Activated CD8-positive, alpha-beta memory T cell treated with anti-CD3 and anti-CD28 coated beads, Interleukin-2, amount 50 U/mL, for 48 hours (primary cell): ENCODE measurements at places on chromosomes 1 and 21.

DNA sequence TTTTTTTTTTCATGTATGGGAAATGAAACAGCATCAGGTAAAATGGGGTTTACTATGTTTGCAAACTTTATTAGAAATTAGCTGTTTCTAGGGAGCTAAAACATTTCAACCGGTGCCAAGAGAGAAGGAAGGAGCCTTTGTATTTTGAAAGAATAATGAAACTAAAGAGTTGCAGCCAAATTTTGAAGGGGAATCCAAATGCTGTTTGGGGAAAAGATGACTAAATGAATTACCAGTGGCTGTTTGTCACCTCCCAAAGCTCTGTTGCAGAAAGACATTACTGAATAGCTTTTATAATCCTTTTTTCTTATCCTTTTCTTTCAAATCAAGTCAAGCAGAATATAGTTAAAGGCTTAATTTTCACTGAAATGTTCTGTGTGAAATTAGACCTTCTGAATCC, 591.3 kb upstream of the ADGRL2 start:
- no peak for DNase-seq

DNA sequence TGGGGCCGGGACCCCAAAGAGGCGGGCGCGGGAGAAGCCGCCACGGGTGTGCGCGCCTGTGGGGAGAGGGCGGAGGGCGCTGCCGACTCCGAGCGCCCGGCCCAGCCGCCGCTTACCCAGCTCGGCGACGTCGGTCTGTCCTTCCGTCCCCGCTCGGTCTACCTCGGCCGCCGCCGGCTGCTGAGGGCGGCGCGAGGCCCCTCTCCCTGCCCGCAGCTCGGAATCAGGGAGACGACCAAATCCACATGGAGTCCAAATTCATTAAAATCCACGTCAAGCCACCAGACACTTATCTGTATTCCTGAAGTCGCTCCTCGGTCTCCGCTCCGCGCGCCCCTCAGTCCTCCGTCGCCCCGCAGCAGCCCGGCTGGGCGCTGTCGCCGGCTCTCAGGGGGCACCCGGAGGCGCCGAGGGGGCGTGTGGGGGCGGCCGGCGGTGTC, 637 bp downstream of the PLXNA2 start:
- no peak for DNase-seq

DNA sequence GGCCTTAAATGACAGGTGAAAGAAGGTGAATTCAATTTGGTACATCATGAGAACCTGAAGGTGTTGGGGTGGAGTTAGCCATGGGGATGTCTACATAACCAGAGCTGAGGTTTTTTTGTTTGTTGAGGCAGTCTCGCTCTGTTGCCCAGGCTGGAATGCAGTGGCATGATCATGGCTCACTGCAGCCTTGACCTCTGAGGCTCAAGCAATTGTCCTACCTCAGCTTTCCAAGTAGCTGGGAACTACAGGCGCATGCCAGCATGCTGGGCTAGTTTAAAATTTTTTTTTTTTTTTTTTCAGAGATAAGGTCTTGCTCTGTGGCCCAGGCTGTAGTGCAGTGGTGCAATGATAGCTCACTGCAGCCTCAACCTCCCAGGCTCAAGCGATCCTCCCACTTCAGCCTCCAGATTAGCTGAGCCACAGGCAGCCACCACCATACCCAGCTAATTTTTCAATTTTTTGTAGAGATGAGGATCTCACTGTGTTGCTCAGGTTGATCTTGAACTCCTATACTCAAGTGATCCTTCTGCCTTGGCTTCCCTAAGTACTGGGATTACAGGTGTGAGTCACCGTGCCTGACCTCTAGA, 1.9 kb upstream of the MPZ start:
- no peak for DNase-seq

- no peak for DNase-seq
Observed at GRCh38 chr1:59485171-59485570, 188.3 kb downstream of the FGGY start.

DNA sequence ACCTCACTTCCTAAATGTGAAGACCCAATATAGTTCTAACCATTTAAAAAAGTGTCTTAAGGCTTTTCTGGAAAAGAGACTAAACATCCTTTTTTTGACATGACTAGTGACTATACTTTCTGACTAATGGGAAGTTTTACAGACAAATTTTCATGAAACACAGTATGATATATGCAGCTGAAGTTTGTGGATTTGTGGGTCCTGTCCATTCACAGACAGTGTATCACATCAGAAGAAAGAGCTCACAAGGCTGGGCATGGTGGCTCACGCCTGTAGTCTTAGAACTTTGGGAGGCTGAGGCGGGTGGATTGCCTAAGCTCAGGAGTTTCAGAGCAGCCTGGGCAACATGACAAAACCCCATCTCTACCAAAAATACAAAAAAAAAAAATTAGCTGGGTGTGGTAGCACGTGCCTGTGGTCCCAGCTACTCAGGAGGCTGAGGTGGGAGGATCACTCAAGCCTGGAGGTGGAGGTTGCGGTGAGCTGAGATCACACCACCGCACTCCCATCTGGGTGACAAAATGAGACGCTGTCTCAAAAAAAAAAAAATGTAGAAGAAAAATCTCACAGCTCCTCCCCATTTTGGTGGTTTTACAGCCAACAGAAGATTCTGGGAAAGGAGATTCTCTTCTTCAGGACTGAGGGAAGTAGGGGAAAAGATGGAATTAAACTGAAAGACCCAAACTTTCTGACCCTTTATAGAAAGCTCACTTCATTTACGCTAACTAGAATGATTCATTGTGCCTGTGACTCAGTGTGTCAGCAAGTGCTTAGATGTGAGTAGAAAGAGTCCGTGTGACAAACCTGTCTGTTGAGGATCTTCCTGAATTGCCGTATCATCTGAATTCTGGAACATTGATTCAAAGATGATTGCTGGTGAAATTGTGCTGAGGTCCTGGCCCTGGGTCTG, 15.2 kb upstream of the YRDC start:
- DNase-seq = no peak

DNA sequence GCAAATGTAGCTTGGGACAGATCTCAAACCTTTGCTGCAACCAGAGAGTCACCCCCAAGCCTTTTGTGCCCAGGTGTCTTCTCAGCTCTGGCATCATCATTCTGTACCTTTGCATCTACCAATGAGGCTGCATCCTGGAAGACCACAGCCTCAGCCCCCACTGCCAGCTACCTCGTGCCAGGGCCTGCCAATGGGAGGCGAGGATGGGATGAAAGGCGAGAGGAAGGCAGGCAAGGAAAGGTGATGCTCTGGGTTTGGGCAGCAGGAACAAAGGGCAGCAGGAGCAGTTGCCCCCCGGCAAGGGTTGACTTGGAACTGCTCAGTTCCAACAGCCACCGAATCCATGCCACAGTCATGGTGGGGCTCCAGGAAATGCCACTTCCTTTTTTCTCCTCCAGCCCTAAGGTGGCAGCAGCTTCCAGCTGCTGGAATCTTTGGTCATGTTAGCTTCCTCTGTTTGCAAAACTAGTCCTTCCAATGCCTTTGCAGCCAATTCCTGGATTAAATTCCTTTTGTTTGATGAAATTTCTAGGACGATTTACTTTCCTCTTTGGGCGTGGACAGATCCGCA, 651.6 kb downstream of the NPHP4 start:
- DNase-seq = no peak
